ENCODE measurements at places on chromosomes 7 and 10. TPM values are rescaled to one million over a fixed set of nuclear protein-coding genes. Genes with fewer than 3 reads are reported as not detected.

Gene NPSR1
- total RNA-seq, result not detected

Gene CNTNAP2
- total RNA-seq, result 0.49 TPM

Gene ITGB8
- total RNA-seq, result 207 TPM

Gene RGS10
- total RNA-seq, result 30.0 TPM

Gene ABCB4
- total RNA-seq, result 3.3 TPM

Gene INPP5F
- total RNA-seq, result 50.6 TPM

Gene LRIT1
- total RNA-seq, result not detected

Gene TAS2R16
- total RNA-seq, result not detected

Gene SH2D4B
- total RNA-seq, result 0.18 TPM

Gene CCDC172
- not detected for total RNA-seq

Gene MOGAT3
- total RNA-seq, result not detected

Gene BTBD16
- 0.89 TPM for total RNA-seq

Gene PBLD
- 4.7 TPM for total RNA-seq

Gene GTF2IRD2
- 46.5 TPM for total RNA-seq

Gene OLAH
- 2.1 TPM for total RNA-seq

Gene CLCN1
- not detected for total RNA-seq

Gene SLC18A2
- total RNA-seq, result 1.2 TPM

Gene AMPH
- 5.9 TPM for total RNA-seq

Gene DOCK4
- total RNA-seq, result 51.2 TPM

Gene OPN4
- total RNA-seq, result 0.18 TPM

Gene OR2A1
- total RNA-seq, result 0.22 TPM

Gene ASZ1
- not detected for total RNA-seq

Gene C10orf143
- 4.8 TPM for total RNA-seq

Gene CPA5
- not detected for total RNA-seq

Gene STRIP2
- total RNA-seq, result 0.62 TPM

Gene TAS2R38
- not detected for total RNA-seq

Gene MAD1L1
- total RNA-seq, result 42.1 TPM

Data from sciatic nerve (tissue), 2 donors.